ENCODE measurements at places on chromosomes 2 and 18.

- DNase-seq = no peak
These were observed 286.8 kb downstream of the TRIB2 start for GRCh38 chr2:13003500-13003899.

GRCh38 chr2:67669766-67670165 lies 272.6 kb downstream of the ETAA1 start:
- no peak for DNase-seq

DNA sequence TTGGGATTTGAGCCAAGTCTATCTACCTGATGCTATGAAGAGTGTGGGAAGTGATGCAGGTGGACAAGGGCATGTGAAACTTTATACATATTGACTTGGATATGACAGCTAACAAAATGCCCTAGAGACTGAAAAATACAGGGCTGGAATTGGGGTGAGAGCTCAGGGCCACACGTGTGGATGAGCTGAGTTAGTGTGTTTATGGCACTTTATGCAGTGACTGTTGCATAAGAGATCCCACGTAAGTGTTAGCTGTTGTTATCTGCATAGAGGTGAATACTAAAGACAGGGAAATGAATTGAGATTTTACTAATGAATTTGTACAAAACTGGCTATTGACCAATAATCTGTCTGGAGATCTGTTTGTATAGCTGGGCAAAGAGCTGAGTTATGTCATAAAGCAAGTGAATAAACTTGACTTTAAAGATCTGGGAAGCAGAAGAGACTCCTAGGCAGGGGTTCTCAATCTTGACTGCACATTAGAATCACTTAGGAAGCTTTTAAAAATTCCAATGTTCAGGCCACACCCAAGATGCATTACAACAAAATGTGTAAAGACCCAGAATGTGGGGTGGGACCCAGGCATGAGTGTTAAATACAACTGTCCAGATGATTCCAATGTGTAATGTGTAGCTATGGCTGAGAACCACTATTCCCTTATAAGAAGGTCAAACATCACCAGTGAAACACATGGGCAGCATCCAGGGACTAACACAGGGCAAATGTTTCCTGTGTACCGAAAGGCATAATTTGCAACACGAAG lies 74.2 kb upstream of the STK17B start:
- DNase-seq = no peak

DNA sequence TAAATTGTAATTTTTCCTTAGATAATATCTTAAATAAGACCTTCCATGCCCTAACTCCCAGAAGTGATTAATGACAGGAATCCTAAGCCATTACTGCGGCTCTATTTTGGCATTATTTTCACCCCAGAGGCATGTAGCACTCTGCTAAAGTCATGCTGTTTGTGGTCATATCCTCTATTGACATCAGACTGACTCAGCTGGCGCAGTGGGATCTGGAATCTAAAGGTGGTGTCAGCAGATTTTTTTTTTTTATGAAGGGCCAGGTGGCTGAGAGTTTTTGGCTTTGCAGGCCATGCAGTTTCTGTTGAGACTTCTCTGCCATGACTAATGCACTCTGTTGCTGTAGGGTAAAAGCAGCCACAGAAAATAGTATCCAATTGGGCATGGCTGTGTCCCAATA lies 64.1 kb upstream of the ACVR1C start:
- no peak for DNase-seq

GRCh38 chr2:227703961-227704360 lies 13.9 kb downstream of the SLC19A3 start:
- no peak for DNase-seq

DNA sequence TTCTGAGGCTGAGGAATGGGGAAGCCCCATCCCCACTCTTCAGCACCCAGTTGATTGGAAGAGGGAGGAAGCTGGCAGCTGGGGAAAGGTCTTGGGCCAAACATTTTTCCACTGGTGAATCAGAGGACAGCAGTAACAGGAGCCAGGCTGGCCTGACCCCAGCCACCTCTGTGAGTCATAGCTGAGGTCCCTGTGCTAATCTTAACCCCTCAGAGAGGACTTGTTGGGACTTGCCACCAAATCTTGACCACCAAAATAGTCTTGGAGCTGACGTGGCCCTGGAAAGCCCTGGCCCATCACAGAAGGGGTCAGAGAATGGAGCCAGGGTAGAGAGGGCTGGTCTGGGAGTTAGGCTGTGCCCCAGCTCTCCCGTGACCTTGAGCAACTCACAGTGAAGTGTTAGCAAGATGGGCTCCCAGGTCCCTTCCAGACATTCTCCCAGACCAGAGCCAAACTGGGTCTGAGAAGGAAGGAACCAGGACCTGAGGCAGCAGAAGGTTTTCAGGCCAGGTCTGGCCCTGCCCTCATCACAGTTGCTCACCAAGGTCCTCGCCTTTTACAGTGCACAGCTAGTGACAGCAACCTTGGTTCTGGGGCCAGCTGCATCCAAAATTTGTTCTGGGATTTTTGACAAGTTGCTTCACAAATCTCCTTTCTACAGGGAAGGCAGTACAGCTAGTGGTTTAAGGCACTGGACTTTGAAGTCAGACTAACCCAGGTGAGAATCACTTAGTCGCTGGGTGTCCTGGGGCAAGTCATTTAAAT lies 266.6 kb downstream of the CYP26B1 start:
- DNase-seq = no peak

- DNase-seq = no peak
These were observed 224.1 kb downstream of the SH3RF3 start for GRCh38 chr2:109352898-109353689.

GRCh38 chr18:55031979-55032378 lies 72.7 kb upstream of the CCDC68 start:
- no peak for DNase-seq

- no peak for DNase-seq
These were observed 243.1 kb upstream of the SETBP1 start for GRCh38 chr18:44437603-44438002.

- no peak for DNase-seq
These were observed 49.8 kb upstream of the SLC1A4 start for GRCh38 chr2:64939332-64939917.

DNA sequence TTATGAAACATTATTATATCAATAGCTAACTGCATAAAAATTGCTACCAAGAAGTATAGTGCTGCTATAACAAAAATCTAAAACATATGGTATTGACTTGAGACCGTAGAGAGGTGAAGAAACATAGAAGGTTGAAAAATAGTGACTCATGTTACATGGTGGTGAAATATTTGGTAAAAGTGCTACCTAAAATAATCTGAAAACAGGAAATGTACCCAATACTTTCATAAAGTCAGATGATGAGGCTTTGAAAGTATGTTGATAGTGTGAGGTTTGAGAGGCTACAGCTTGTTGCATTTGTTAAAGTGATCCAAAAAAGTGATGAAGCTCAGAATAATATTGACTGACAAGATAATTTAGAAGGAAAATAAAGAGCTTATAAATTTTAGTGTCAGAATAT lies 718.7 kb upstream of the SLC8A1 start:
- no peak for DNase-seq

DNA sequence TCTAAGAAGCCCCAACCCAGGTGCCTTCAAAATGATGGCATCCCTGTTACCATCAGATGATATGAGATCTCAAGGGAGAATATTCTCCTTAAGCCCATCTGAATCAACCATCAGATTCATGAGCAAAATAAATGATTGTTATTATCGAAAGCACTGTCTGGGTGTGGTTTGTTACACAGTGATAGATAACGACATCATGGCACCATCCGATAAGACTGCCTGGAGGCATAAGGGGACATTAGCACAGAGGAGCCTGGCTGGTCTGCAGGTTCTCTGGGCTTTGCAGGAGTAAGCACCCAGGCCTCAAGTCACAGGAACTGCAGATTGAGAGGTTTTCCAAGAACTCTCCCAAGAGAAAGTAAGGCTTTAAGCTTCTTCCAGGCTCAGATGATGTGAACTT lies 15.6 kb downstream of the BMP10 start:
- no peak for DNase-seq

- DNase-seq = no peak
These were observed 8.6 kb upstream of the ARMC9 start for GRCh38 chr2:231189571-231190495.

GRCh38 chr2:157492189-157492773 lies 48.4 kb upstream of the CYTIP start:
- DNase-seq = no peak

DNA sequence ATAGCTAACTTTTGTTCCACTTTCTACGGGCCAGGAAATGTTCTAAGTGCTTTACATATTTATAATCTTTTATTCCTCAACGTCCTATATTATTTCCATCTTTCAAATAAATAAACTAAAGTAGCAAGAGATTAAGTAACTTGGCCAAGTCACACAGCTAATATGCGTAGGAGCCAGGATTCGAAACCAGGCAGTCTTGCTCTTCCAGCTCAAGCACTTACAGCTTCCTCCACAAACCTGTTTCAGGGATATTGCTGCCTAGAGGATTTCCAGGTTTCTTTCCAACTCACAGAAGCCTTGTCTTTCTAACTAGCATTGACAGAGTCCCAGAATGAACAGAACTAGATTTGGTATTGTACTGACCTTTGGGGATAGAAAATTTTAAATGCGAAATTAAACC lies 102.5 kb downstream of the FIGN start:
- no peak for DNase-seq

GRCh38 chr2:237058423-237058822 lies 27.3 kb upstream of the COPS8 start:
- no peak for DNase-seq

DNA sequence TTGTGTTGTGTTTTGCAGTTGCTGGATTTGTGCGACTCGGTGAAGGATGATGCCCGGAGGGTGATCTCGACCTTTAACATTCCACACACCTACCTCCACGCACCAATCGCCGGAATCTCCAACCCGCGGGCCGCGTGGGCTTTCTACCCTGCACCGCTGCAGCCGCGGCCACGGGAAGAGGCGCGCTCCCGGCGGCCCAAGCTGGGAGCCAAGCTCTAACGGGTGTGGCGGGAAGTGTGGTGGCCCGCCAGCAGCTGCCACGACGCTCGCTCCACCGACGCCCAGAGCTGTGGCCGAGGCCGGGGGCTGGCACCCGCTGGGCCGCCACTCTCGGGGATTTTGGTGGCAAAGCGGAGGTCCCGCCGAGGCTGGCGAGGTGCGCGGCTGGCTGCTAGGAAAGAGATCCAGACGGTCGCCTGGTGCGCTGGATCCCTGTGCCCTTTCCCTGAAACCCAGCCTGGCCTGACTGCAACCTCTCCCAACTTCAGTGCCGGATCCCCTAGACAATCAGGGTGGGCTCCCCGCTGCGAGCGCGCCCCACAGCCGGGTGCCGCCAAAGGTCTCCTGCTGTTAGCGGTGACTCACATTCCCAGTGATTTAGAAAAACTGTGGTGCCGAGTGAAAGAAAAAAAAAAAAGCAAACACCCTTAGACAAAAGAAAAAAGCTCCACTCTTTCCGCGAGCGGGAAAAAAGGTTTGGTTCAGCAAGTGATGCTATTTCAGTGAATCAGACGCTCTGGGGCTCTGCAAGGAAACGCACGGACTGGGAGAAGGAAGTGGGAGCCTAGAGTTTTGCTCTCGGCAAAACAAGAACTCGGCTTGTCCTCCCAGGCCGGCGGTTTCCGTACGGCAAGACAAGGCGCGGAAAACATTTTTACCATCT lies 2.9 kb upstream of the BCL2L11 start:
- no peak for DNase-seq

GRCh38 chr2:167198009-167198408 lies 309.7 kb downstream of the XIRP2 start:
- DNase-seq = no peak

GRCh38 chr18:38427234-38427633 lies 861.6 kb upstream of the CELF4 start:
- DNase-seq = no peak

GRCh38 chr2:128630974-128631697 lies 312.5 kb upstream of the HS6ST1 start:
- DNase-seq = no peak

- DNase-seq = no peak
These were observed 169.7 kb upstream of the MYCN start for GRCh38 chr2:15770606-15771005.

DNA sequence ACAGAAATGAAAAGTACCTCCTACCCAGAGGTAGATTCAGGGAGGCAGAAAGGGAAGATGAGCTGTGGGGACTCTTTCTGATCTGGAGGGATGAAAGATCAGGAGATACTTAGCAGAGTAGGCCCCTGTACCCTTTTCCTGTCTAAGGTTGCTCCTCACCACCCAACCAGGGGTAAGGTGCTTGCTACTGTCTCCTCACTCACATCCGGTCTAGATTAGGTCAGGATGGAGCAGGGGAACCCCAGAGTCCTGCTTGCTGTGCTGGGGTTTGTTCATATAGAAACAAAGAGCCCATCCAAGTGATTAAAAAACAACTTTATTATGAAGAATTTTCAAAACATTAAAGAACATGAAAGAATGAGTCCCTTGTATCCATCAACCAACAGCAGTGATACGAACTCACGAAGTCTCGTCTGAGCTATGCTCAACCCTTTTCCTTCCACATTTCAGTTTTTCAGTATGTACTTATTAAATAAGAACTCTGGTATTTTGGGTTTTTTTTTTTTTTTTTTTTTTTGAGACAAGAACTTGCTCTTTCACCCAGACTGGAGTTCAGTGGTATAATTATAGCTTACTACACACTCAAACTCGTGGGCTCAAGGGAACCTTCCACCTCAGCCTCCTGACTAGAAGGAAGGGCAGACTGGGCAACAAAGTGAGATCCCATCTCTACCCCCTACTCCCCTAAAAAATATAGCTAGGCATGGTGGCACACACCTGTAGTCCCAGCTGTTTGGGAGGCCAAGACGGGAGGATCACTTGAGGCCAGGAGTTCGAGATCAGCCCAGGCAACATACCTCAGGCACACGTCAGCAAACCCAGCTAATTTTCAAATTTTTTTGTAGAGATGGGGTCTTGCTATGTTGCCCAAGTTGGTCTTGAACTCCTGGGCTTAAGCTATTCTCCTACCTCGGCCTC lies 28.5 kb upstream of the MCFD2 start:
- no peak for DNase-seq

DNA sequence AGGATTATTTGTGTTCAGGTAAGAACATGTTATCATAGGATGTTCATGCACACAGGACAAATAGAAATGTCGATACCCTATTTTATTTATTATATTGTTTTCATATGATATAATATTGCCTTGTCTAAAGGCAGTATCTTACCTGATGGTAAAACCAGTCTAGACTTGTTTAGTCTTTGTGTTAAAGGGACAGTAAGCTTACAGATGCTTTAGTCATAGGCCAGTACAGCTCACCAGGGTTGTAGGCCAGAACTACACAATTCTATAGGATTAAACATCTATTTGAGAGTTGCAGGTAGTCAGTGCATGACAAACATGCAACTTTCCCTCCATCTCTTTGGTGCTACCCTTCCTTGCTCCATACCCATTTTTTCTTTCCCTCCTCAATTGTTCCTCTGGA lies 158.5 kb downstream of the GALNT3 start:
- DNase-seq = no peak
